Stimulated activated CD4-positive, alpha-beta T cell treated with anti-CD3 and anti-CD28 coated beads, Interleukin-4, amount 100 ng/mL, for 24 hours (primary cell): ENCODE measurements at places on chromosomes 7 and 10.
A peak's percentile ranks its signal among the peaks of the same experiment; 100 is the strongest.

DNA sequence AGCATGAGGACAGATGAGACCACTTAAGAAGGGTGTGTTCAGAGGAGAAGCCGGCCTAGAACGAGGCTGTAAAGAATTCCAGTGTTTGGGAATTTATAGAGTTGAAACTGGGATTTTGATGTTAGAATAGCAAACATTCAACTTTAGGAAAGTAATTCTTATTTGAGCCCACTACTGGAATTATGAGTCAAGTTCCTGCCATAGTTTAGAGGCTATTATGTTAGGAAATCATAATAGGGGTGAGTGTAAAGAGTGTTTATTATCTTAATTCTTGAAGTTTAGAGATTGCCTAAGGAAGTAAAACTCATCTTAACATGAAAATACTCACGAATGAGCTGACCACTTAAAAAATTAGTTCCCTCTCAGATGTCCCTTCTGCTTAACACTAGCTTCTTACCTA, 2.1 kb downstream of the CBLL1 start:
- DNase-seq, result no peak

- DNase-seq, result no peak
Measured at GRCh38 chr10:126502441-126502840, 114.2 kb upstream of the ADAM12 start.

GRCh38 chr10:103231047-103231551, 14.6 kb upstream of the RPEL1 start:
- DNase-seq, result no peak

- no peak for DNase-seq
Measured at GRCh38 chr7:14403587-14403986, 414.1 kb upstream of the ETV1 start.

GRCh38 chr7:142414135-142414534, 156.3 kb upstream of the PRSS58 start:
- no peak for DNase-seq

DNA sequence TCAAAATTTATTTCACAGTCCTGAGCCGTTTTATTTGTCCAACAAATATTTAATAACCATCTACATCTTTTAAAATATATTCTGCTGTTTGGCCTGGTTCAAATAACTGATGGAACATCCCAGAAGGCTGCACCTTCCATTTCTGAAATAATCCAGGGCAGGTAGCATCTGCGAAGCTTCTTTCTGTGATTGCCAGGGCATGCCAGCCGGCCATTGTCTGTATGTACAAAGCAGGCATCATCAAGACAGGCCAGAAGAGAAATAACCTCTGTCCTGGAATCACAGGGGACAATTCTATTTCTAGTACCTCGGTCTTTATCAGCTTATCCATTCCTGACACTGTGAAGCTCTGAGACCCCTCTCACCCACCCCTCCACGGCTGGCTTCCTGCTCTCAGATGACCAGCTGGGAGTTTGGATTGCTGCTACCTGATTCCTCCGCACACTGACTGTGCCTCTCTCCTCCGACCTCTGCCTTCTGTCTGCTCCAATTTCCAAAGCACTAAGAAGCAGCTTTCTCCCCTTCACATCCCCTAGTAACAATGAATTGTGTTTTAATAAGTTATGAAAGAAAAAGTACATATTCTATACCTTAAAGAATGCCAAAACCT, 8.0 kb downstream of the DGKI start:
- DNase-seq, result no peak

GRCh38 chr10:72219235-72219814, 3.2 kb upstream of the ASCC1 start:
- DNase-seq, result no peak

DNA sequence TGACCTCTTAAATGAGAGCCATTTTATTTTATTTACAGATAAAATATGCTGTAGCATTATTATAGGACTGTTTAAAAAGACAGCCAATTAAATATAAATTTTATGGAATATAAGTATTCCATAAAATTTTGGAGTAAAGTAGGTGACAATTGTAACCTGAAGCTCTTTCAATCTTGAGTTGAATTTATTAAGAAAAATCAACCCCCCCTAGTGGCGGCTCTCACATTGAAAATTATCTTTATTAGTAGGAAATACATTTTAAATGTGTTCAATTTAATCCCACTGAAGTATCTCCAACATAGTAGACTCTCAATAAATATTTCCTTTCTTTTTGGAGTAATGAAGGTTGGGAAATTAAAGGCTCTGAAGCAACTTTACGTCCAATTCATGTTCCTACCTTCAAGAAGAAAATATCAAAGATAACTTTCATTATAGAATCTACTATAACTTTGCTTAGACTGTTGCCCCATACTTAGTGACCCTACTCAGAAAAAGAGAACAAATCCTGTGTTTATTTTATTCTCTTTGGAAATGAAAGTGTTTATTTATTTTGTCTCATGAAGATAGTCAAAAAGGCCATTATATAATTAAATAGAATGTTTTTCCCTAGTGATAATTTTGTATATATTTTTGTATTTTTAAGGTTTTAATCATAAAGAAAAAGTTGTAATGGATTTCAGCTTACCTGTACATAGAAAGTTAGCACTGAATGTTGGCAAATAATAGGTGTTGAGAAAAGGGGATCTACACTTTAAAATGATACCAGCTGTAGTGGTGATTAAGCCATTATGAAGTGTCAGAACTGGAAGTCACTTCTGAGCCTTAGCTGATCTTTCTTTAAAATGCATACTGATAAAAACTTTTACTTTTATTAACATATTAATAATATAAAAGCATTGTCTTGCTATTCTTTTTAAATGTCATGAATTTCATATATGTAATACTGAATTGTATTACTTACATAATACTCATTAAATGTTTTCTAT, 3.3 kb downstream of the AHR start:
- DNase-seq, result peak; percentile 62

DNA sequence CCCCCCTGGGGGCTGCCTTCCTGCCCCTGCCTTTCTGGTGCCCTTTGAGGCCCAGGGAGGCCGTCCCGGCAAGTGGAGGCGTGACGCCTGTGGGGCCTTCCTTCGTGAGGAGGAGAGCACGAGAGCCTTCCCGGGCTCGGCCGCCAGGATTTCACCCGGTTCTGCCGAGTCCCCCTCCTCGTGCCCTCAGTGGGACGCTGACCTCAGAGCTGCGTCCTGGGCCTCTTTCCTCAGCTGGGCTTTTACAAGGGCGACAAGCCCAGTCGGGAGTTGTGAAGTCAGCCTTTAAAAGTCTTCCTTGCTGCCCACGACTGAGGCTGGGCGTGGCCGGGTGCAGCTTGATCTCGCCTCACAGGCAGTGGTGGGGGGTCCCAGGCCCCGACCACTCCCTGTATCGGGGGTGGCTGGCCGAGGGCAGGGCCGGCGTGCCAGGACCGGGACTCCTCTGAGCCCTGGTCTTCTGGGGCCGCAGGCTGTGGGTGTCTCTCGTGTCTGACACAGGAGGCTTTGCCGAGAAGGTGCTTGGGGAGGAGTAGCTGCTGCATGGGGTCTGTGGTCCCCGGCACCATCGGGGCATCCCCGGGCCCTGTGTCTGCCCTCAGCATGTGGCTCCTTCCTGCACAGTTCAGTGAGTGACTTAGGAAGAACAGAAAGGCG, 41.8 kb downstream of the FAM20C start:
- no peak for DNase-seq

DNA sequence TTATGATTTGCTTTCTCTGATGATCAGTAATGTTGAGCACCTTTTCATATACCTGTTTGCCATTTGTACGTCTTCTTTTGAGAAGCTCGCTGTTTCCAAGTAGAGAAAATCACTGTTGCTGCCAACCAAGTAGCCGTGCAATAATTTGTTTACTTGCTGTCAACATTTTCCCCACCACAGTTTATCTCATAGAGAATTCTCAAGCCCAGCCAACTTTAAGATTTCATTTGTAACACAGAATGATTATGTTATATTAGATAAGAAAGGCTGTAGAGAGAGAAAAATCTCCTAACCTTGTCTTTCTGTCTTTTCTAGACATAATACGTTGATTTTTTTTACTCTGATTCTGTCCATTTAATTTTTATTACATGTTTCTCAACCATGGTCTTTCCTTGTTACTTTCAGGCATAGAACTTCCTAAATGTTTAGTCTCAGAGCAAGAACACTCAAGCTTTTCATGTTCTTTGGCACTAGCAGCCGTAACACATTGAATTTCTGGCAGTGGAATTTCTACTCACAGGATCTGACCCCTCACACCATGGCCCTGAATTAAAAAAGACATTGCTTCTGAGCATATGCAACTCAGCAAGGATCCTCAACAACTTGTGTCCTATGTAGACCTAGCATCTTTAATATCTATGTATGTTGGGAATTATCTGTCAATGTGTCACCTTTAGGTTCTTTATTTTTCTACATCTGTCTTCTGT, 23.1 kb downstream of the RPA3 start:
- no peak for DNase-seq

DNA sequence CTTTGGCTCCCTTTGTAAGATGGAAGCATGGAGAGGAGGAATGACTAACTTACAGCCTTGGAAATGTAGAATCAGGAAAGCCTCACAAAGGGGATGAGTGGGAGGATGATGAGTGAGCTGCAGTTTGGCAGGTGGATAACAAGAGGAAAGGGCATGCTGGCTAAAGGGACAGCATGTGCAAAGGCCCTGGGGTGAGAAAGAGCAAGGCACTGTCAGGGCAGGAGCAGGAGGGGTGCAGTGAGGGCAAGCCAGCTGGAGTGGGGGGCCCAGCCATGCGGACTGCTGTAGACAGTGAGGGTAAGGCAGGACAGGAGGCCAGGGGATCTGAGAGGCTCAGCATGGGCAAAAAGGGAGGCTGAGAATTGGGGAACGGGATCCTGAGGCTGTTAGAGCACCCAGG, 20.5 kb downstream of the TLL2 start:
- no peak for DNase-seq

DNA sequence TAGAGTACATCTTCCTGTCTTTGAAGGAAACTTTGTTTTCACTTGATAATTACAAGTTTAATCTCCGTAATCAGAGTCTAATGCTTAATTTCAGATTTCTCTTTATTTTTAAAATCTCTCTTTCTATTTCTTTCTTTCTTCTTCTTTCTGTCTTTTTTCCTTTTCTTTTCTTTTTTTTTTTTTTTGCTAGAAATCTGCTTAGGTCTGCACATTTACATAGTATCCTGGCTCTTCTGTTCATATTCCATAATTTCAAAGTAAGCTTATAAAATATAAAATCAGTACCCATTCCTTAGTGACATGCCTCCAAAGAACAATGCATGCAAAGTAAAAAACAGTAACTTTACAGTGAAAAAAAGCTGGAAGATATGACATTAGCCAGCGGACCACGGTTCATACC, 601.7 kb upstream of the VSTM2A start:
- DNase-seq, result no peak

GRCh38 chr10:104308439-104308903, 29.8 kb downstream of the ITPRIP start:
- DNase-seq, result peak; percentile 32

- peak; percentile 71 for DNase-seq
Measured at GRCh38 chr10:118720685-118721538, 33.9 kb downstream of the CACUL1 start.

DNA sequence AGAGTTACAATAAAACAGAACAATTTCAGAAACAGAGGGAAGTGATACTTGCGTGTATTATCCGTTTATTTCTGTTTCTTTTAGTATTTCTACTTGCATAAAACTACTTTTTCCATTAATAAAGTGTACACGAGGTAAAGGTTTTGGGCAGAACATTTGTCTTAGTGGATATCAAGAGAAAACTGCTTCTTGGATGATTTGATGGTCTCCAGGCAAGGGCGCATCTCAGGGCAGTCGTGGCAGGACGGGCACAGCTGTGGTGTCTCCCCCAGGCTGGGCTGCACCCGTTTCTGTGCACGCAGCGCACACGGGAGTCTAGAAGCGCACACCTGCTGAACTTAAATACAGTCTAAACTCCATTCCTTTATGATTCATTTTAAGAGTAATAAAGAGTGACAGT, 23.4 kb upstream of the RNF32 start:
- DNase-seq, result no peak

DNA sequence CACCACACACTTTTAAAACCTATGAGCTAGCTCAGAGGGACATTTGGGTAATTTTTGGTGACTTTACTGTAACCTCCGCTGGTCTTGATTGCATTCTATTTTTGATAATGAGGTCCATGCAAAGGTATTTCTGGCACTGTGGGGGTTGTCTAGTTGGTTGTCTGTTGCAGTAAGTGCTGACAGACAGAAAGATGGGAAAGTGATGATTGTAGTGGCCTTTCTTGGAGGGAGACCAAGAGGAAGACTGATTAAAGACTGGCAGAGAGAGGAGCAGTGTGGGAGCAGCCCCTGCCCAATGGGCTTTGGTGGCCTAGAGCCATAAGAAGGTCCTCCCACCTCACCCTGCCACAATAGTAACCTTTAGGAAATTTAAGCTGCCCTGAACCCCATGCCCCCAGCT, 173.4 kb upstream of the CTBP2 start:
- DNase-seq, result no peak

GRCh38 chr10:126867567-126868365, 37.5 kb upstream of the DOCK1 start:
- no peak for DNase-seq

- DNase-seq, result peak; percentile 41
Measured at GRCh38 chr7:157495177-157495553, 158.4 kb downstream of the DNAJB6 start.
